ENCODE measurements at places on chromosomes 1 and 21. TPM values are rescaled to one million over a fixed set of nuclear protein-coding genes. Genes with fewer than 3 reads are reported as not detected.

Gene TRIM17
- polyA plus RNA-seq: 0.39 TPM

Gene PRKAA2
- 0.56 TPM for polyA plus RNA-seq

Gene F3
- 126 TPM for polyA plus RNA-seq

Gene TACSTD2
- polyA plus RNA-seq: not detected

Gene REN
- polyA plus RNA-seq: 1.2 TPM

Gene TGFB2
- polyA plus RNA-seq: 3.7 TPM

Gene TOMM40L
- polyA plus RNA-seq: 7.9 TPM

Gene COL11A1
- polyA plus RNA-seq: 4.6 TPM

Gene IVL
- polyA plus RNA-seq: not detected

DNA sequence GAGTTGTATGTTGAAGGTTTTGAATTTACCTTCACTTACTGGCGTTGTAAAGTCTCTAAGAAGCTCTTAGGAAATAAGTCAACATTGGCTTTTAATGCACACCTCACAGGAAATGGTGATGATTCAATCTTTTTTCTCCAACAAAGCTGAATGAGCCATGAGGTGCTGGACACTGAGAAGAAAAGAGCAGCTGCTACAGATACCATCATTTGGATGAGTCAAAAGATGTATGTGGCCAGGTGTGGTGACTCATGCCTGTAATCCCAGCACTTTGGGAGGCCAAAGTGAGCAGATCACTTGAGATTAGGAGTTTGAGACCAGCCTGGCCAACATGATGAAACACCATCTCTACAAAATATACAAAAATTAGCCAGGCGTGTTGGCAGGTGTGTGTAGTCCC is 3.3 kb upstream of the IL23R start:
- peak; percentile 67 for DNase-seq

DNA sequence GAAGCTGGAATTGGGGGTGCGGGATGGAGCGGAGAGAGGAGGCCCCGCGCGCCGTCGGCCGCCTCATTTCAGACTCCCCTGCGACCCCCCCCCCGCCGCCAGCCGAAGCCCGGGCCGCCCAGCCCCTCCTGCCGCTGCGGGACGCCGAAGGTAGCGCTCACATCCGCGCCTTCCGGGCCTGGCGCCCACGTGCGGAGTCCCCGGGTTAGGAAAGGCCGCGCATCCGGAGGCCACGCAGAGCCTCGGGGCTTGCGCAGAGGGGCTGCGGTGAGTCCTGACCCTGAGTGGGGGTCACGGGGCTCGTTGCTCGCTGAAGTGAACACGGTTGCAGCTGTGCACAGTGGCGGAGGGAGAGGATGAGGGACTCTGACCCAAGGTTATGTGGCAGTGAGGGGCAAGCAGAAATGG is 552 bp upstream of the ZNF496 start:
- DNase-seq: peak; percentile 42

DNA sequence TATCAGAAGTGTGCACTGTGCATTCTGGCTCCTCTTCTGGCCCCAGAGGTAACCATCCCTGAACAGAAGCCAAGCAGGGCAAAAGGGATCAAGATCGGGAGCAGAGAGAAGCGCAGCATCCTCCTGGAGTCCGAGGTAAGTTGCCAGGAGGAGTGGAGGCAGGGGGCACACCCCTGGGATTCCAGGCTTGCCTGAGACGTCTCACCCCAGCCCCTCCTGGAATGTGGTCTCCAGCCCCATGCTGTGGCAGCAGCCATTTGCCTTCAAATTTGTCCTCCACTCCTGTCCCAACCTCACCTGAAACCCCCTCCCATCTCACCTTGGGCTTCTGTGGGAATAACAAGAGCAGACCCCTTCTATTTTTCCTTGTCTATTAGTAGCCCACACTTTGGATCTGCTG is 10.1 kb downstream of the LRRC71 start:
- no peak for DNase-seq

GRCh38 chr1:73781251-73781650 is 416.7 kb downstream of the LRRIQ3 start:
- no peak for DNase-seq

DNA sequence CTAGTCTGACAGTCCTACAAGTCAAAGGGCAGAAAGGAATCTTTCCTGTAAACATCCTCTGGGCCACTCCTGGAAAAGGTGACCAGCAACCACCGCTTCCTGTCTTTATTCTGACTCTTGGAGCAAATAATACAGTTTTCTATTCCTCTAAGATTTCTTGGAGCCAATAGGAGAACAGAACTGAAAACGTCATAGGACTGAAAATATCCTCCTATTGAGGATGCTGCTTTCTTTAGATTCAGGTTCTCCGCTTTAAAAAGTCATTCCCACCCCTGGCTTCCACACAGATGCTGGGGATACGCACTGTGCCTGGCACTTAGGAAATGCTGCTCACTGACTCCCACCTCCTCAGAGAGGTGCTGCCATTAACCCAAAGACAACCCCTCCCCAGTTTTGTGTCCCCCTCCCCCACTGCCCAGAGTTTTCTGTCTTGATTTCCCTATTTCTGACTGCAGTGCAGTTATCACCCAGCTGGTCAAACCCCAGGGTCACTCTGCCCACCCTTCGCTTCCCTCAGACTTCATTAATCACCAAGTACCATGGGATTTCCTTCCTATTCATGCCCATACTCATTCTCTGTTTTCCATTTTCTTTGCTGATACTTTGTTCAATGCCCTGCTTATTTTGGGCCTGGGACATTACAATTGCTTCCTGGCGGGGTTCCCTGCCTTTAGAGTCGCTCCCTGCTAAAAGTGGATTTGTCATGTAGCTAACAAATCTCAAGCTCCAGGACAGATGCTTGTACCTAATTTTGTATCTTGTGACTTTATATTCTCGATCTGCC is 82.1 kb upstream of the ARHGAP29 start:
- no peak for DNase-seq

DNA sequence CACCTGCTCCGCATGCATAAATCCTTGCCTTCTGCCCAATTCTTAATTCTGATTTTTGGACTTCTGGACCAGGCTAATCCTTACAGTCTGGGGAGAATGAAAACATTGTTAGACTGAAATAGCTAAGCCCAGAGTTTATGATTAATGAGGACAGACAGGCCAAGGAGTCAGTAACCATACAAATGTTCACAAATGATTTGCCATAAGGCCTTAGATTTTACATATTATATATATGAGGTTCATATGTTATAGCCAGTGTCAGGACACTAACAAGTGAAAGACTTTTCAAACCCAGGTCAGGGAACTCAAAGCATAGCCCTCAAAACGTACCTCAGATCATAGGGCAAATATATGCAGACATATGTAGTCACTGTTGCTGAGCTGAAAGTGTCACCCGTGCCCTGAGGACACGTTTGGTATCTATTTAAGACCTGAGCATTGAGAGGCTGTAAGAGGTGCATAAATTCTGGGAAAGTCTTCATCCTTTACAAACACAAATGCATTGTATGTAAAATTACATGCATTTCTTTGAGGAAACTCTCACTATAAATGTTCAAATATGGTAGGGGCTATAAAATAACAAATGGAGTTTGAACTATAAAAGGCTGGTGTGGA is 45.3 kb upstream of the FBXO28 start:
- no peak for DNase-seq

- DNase-seq: no peak
Measured at GRCh38 chr21:45306453-45306831, 18.7 kb upstream of the POFUT2 start.

GRCh38 chr1:65045022-65045817 is 78.9 kb upstream of the JAK1 start:
- no peak for DNase-seq

- DNase-seq: no peak
Measured at GRCh38 chr1:214823311-214824117, 220.5 kb downstream of the CENPF start.

DNA sequence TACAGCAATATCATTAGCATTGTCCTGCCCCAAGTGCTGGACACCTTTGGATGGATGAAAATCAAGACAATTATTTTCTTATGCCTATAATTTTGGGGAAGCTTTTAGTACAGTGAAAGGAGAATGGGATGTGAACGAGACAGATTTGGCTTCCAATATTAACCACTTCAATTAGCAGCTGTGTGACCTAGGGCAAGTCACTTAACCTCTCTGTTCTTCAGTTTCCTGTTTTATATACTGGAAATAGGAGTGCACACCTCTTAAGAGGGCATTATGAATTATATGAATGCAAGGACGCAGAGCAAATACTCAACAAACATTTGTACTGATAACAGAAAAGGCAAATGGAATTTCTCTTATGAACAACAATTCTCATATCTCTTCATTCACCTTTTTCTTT is 18.5 kb downstream of the CYP2J2 start:
- no peak for DNase-seq

GRCh38 chr1:213397638-213398037 is 346.6 kb downstream of the RPS6KC1 start:
- DNase-seq: no peak

DNA sequence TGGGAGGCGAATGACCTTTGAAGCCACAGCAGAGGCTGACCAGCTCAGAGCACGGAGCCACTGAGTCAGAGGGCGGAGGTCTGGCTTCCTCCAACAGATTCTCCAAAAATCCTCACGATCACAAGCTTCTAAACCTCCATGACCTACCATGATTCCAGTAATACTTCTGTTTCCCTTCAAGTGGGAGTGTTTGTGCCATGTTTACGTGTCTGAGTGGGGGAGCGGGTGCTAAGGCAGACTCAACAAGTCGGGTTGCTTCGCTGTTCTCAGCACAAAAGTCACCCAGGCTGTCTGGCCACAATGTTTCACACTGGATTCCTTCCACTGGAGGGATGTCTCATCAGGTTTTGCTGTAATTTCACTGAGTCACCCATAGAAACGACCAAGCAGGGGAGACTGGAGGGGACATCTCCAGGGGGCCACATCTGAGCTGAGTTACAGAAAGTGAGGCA is 86.2 kb downstream of the SLC66A1 start:
- DNase-seq: peak; percentile 99

DNA sequence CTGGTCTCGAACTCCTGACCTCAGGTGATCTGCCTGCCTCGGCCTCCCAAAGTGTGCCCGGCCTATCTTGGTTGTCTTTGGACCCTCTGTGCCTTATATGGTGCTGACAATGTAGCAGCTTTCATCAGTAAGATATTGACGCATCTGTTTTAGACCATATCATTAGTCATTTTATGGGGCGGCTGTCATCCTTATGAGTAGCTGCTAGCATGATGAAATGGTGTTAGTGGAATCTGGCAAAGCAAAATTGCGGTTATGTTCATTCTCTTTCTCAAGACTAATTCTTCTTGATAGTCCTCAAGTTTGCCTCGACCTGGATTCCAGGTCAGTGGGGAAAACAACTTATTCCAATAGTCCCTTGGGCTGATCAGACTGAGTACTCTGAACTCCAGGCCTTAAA is 199.9 kb downstream of the PRDM2 start:
- no peak for DNase-seq

DNA sequence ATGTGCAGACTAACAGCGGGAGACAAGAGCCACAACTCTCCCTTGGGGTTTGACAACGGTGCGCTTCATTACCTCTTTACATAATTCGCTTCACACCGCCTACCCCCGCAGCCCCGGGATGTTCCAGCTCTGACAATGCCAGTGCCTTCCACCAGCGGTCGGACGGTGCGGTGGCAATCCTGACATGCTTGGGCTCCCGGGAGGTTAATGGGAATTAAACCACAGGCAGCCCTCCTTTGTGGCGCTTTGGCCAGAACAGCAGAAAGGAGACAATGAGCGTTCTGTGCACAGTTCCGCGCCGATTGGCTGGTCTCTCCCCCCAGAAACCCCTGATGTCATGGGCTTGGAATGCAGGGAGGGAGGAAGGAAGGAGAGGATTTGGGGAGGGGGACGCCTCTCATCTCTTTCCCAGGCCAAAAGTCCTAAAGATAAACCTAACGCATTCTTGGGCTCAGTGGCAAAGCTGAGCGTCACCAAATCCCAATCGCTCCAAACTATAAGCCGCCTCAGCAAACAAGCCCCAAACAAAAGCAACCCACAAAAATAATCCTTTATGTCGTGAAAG is 1.3 kb downstream of the CNN3 start:
- DNase-seq: peak; percentile 87

GRCh38 chr1:39098546-39099250 is 72.5 kb downstream of the NDUFS5 start:
- DNase-seq: peak; percentile 92

- DNase-seq: no peak
Measured at GRCh38 chr1:205410581-205411298, 11.1 kb downstream of the LEMD1 start.

GRCh38 chr1:222202831-222203230 is 345.1 kb downstream of the HHIPL2 start:
- no peak for DNase-seq

DNA sequence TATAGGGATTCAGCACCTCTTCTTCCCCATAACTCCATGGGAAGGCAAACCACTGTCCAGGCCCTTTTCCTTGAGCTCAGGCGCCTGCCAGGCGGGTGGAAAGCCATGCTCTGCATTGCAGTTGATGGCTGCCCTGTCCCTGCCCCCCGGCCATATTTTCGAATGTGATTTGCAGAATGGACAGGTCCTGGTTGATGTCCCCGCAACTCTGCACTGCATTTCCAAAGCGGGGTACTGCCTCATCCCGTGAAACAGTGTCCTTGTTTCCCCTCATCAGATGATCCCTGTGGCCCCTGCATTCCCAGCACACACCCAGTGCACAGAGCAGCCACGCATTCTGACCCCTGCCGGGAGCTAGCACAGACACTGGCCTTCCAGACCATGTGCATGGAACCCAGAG is 33.7 kb upstream of the SCMH1 start:
- DNase-seq: no peak

DNA sequence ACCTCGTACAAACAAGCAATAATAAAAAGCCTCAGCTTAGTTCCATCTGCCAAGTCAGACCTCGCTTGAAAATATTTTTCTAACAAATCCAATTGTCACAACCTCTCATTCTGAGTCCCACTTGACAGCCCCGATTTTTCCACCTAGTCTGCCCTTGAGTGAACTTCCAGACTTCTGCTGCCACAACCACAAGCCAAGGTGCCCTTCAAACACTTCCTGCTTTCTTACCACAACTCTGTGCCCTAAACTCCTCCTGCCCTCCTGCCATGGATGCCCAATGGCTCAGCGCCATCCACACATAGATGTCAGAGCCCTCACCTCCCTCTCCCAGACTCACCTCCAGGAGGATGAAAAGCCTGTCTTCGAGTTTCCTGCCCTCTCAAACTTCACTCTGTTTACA is 3.9 kb downstream of the TMPRSS2 start:
- DNase-seq: no peak

DNA sequence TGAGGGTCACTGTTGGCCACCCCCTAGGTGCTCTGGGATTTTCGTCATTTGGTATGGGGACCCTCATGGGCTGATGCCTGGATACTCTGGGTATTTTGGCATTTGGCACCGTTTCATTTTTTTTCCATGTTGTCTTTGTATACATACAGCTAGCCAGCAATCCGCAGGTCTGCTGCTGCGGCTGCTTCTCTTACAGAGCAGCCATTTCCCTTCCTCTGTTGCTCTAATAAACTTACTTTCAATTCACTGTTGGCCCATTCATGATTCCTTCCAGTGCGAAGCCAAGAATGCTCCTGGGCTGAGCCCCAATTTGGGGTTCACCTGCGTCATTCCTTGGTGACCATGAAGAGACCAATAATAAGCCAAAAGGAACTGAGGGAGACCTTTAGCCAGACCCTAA is 21.5 kb downstream of the GON4L start:
- no peak for DNase-seq

- DNase-seq: peak; percentile 84
Measured at GRCh38 chr1:56330391-56331026, 248.9 kb downstream of the PLPP3 start.
